AG08395 (cell line): ENCODE measurements at places on chromosomes 7 and 10.

DNA sequence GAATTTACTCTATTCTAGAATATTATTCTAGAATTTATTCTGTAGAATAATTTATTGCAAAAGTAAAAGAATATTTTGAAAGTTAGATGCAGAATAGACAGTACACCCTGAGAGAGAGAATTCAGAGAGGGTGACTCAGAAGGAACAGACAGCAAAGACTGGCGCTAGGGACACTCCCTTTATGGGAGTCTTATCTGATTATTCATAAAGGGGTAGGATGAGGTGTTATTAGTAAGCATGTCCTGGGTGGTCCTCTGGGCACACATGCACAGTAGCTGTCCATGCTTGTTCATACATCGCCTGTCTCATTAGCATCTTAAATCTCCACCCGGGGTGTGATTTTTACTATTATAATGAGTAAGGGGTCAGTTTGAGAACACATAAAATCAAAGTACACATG lies 100.1 kb downstream of the XPNPEP1 start:
- DNase-seq, result no peak

DNA sequence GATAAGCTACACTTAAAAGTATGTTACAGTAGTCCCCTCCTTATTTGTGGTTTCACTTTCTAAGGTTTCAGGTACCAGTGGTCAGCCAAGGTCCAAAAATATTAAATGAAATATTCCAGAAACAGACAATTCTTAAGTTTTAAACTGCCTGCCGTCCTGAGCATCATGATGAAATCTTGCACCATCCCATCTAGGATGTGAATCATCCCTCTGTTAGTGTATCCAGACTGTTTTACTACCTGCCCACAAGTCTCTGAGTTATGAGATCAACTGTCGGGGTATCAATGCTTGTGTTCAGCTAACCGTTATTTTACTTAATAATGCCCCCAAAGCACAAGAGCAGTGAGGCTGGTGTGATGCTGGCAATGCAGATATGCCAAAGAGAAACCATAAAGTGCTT lies 11.4 kb downstream of the KDM7A start:
- DNase-seq, result peak; percentile 53

- DNase-seq, result no peak
Measured at GRCh38 chr7:76354516-76354915, 4.3 kb downstream of the YWHAG start.

GRCh38 chr7:111168182-111168581 lies 77.3 kb downstream of the LRRN3 start:
- no peak for DNase-seq

DNA sequence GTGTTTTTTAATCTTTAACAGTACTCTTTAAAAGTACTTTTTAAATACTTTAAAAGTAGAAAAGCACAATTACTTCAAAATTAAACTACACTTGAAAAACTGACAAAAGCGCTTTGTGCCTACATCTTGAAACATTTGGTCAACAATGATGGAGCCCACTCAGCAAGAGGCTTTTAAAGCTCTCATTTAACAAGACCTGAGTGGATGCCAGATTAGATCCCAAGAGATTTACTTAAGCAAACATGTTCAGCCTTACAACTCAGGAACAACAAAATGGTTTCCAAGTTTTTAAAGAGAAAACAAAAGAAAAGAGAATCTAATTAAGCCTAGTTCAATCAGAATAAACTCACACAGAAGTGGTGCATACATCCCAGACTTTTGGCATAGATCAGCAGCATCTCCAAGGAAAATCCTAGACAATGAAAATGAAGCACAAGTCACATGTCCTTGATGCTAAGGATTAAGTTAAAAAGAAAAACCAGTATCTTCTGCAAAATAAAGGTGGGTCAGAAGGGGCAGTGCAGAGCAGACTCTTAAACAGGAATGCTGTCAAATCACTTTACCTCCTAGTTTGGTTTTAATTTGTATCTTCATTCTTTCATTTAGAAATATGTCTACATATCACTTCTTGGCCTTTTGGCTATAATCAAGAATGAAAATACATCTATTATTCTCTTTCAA lies 26.2 kb downstream of the HIBADH start:
- DNase-seq, result no peak

GRCh38 chr10:71735709-71736569 lies 16.4 kb upstream of the C10orf105 start:
- DNase-seq, result no peak

- peak; percentile 91 for DNase-seq
Measured at GRCh38 chr7:131604841-131605279, 48.4 kb upstream of the PODXL start.

GRCh38 chr10:83165265-83165664 lies 974.0 kb upstream of the GHITM start:
- DNase-seq, result no peak

GRCh38 chr7:2687881-2688318 lies at the start of gene AMZ1:
TSS of gene AMZ1 (plus strand) at chr7:2688202. CDS start at chr7:2700452, 12,250 bp downstream.
- peak; percentile 56 for DNase-seq

- DNase-seq, result no peak
Measured at GRCh38 chr7:65216469-65216868, 157.2 kb upstream of the ZNF92 start.

DNA sequence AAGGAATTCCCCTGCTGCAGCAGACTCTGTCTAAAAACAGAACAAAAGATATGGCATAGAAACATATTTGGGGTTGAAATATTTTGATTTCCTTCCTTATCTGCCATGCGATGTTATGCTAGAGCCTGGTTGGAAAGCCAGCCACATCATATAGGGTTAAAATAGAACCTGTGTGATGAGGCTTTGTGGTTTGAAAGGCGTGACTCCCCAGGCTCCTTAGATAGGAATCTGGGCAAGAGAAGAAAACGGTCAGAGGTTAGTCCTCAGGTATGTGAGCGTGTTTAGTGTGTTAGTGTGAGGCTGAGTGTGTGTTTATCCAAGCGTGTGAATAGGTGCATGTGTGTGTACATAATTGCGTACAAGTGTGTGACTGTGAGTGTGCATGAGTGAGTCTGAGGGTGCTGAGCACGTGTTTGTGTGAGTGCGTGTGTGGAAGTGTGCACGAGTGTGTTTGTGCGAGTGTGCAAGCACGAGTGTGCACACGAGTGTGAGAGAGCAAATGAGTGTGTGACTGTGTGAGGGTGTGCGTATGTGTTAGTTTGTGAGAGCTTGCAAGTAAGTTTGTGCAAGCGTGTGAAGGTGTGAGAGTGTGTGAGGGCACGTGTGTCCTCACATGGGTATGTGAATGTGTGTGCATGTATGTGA lies 79.9 kb downstream of the COL26A1 start:
- no peak for DNase-seq

GRCh38 chr7:102860351-102860811 lies 52.4 kb upstream of the LRRC17 start:
- DNase-seq, result peak; percentile 70

GRCh38 chr10:90175161-90175681 lies 473.8 kb downstream of the KIF20B start:
- DNase-seq, result no peak

DNA sequence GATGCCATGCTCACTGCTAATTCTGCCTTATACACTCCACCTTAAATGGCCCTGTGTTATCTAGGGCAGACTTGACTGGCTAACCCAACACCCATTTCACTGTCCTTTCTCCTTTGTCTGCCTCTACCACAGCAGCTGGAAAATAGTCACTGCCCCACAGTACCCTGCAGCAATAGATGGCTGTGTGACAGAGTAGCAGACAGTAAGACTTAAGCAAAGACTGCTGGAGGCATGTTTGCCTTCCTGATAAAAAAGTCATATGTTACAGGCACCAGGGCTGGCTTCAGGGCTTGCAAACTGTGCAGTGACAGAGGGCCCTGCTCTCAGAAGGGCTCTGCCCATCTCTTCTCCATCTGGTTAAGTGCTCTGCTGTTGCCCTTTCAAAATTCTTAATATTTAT lies 332.6 kb upstream of the GHITM start:
- DNase-seq, result no peak

- no peak for DNase-seq
Measured at GRCh38 chr7:47521011-47521795, 60.7 kb downstream of the TNS3 start.

GRCh38 chr7:25656581-25657026 lies 428.3 kb upstream of the NPVF start:
- peak; percentile 24 for DNase-seq

DNA sequence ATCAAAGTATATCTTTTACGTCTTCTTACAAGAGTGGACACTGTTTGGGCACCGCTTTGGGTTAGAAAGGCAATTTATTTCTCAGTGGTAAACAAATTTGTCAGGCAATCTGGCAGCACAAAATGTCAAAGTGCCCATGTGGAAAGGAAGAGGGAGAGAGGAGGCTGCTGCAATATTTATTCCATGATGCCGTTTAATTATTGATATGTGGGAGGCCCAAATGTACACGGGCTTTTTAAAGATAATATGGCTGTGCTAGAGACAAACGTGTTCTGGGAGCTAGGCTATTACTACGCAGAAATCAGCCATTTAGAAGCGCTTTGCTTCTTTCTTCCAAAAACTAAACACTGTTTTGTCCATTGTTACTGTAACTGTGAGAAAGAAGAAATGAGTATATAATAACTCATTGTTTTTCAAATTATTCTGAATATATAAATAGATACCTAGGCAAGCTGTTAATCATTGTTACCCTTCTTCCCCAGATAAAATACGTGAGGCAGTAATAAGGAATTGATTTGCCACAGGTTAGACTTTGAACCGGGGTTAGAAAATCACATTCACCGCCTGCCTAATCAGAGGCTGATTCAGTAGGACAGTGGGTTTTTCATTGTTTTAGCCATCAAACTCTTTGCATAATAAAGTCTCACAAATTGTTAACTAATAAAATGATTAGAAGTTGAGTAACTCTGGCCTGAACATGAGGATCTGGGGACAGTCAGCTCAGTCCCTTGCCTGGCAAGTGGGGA lies 116.5 kb upstream of the FRMD4A start:
- no peak for DNase-seq

- DNase-seq, result no peak
Measured at GRCh38 chr7:69953136-69954067, 355.1 kb downstream of the AUTS2 start.

DNA sequence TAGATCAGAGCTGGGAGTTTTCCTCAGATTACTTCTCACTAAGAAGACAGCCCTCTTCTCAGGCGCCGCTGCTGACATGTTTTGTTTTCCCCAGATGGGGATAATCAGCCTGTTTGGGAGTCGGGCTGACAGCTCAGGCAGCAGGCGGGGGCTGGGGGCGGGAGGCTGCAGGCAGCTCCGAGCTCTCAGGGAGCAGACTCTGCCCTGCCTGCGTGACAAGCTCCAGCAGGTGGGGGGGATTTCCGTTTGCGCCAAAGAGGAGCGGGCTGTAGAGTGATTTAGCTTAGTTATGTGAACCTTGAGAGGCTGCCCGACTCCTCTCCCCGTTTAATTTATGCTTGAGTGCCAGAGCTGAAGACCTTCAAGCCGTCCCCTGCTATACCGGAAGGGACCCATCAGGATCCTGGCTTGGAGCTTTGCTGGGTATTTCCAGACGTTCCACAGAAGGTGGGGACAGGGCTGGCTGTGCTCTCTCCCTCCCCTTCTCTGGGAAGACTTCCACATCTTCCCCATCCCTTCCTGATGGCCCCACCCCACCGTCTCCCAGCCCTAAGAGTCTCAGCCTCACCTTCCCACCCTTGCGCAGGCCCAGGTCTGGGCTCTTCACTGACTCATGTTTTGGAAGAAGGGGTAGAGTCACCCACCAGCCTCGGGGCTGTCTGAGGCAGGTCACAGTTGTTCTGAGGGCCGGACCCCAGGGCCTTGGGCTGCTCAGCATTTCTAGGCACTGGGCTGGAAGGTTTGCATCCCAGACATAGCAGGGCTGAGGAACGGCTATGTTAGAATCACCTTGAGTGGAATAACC lies 24.7 kb upstream of the ADCYAP1R1 start:
- peak; percentile 17 for DNase-seq

DNA sequence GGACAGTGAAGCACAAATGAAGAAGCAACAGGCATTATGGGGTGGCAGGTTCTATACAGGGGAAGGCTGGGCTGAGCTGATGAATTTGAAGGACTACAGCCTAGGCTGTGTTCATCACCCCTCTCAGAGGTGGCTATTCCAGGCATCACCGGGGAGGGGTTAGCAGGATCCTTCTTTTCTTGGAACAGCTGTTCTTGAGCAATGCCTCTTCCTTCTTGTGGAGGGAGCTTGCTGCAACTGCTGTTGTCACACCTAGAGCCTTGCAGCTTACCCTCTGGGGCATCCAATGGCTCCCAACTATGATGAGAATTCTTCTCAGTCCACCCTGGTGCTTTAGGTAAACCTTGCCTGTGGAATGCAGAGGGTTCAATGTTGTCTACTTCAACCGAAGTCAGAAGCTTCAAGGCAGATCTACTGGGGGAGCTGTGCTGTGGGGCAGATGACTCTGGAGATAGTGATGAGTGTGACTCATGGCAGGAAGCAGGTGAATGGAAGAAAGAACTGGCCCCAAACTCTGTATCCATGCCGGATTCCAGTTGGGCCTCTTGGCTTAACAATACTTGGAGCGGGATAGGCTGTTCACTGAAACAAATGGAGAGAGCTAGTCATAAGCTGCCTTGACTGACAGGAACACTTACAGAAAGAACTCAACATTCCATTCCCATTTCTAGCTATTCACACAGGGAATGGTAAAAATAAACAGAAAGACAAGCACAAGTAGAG lies 21.5 kb upstream of the PPP3CB start:
- DNase-seq, result no peak

- DNase-seq, result no peak
Measured at GRCh38 chr7:28872226-28872625, 85.9 kb downstream of the TRIL start.

GRCh38 chr10:16986406-16987205 lies 143.0 kb downstream of the CUBN start:
- peak; percentile 77 for DNase-seq

- DNase-seq, result no peak
Measured at GRCh38 chr7:44447874-44448425, 42.5 kb downstream of the NUDCD3 start.

DNA sequence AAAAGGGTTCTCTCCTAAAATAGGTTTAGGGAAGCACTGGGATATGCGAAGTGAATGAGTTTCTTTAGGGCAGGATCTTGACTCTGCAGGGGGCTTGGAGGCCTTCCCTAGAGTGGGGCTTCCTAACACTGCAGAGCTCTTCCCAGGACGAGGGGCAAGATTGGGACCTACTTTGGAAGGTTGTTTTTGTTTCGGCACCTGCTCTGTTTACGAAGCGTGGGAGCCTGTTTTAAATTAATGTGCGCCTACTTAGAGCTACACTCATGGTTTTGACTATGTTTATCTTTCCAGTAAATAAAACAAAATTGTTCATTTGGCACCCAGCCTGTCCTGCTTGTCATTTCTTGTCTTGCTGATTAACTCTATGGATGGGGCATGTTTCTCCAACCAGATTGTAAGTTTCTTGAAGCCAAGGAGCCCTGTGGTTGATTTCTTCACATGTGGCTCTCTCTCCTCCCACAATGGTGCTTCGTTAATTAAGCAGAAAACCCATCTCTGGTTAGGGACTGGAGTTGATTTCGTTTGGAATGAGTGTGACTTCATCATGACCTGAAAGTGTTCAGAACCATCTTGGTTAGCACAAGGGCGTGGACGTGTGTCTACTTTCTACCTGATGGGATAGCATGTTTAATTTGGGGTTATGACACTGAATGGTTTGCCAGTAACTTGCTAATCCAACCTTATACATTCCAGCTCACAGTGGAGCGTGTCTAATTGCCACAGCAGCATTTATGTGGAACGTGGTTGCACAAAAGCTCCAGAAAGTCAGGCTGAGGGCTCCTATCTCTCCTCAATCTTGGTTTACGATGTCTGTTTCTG lies 98.1 kb downstream of the TCF7L2 start:
- DNase-seq, result no peak
